ENCODE measurements at places on chromosomes 16 and 17.

- no peak for DNase-seq
These were observed 9.2 kb downstream of the QPRT start for GRCh38 chr16:29688172-29688571.

- DNase-seq, result no peak
These were observed 87.4 kb upstream of the LHX1 start for GRCh38 chr17:36849871-36850348.

DNA sequence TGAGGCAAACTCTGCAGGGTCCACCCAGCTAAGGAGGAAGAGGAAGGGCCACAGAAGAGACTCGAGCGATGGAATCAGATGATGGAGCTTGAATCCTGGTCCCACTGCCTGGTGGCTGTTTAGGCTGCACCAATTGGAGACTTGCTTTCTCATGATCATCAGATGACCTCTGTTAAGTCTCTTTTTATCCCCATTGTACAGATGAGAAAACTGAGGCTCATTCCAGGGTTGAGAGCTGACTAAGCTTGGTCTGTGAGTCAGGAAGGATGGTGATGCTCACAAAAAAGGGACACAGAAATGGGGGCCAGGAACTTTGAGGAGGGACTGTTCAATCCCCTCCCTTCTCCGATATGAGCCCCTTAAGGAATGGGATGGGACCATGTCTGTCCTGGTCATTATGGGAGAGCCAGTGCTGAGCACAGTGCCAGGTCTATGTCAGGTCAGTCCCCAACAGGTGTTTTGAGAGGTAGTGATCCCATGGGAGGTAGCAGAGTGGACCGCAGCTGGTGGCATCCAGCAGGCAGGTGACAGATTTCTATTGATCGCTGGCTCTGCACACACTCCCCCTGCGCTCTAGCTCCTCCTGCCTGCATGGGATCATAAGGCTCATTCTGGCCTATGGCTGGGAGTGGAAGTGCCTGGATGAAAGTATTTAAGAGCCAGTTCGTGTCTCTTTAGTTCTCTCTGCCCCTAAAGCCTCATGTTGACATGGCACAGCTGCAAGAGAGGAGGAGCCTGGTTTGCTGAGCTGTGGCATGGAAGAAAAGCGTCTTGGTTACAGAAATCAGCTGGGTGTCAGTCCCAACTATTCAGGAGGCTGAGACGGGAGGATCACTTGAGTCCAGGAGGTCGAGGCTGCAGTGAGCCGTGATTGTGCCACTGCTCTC lies 27.2 kb downstream of the SNX20 start:
- peak; percentile 47 for DNase-seq

GRCh38 chr16:12794486-12795387 lies 8.9 kb downstream of the CPPED1 start:
- DNase-seq, result no peak
